ENCODE measurements at places on chromosomes 2 and 18.

GRCh38 chr18:23143815-23144261 lies 8.6 kb downstream of the CABLES1 start:
- DNase-seq = no peak

DNA sequence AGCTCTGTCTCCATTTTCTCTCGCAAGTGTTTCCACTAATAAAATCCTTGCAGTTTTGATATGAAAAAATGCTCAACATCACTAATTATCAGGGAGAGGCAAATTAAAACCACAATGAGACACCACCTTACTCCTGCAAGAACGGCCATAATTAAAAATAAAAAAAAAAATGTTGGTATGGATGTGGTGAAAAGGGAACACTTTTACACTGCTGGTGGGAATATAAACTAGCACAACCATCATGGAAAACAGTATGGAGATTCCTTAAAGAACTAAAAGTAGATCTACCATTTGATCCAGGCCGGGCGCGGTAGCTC lies 49.8 kb upstream of the GREB1L start:
- DNase-seq = no peak

GRCh38 chr2:5440174-5440573 lies 252.0 kb upstream of the SOX11 start:
- no peak for DNase-seq

GRCh38 chr2:174610243-174610995 lies 12.8 kb upstream of the WIPF1 start:
- no peak for DNase-seq

- DNase-seq = no peak
Observed at GRCh38 chr2:109222422-109222821, 93.4 kb downstream of the SH3RF3 start.

GRCh38 chr2:5057891-5058351 lies 634.3 kb upstream of the SOX11 start:
- DNase-seq = no peak

DNA sequence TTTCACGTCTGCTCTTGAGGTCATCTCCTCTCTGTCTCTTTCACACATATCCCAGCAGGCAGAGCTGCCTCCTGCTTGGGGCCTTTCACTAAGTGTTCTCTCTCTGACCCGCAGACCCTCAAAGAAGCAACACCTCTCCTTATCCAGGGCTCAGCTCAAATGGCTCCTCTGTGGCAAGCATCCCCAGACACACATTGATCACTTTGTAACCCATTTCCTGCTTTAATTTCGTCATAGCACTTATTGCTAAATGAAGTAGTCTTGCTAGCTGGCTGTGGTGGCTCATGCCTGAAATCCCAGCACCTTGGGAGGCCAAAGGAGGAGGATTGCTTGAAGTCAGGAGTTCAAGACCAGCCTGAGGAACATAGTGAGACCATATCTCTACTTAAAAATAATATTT lies 41.4 kb downstream of the SGPP2 start:
- DNase-seq = peak; percentile 9

- no peak for DNase-seq
Observed at GRCh38 chr2:102340778-102341177, 14.8 kb upstream of the IL18R1 start.

GRCh38 chr2:58992062-58992706 lies 751.1 kb upstream of the FANCL start:
- no peak for DNase-seq

DNA sequence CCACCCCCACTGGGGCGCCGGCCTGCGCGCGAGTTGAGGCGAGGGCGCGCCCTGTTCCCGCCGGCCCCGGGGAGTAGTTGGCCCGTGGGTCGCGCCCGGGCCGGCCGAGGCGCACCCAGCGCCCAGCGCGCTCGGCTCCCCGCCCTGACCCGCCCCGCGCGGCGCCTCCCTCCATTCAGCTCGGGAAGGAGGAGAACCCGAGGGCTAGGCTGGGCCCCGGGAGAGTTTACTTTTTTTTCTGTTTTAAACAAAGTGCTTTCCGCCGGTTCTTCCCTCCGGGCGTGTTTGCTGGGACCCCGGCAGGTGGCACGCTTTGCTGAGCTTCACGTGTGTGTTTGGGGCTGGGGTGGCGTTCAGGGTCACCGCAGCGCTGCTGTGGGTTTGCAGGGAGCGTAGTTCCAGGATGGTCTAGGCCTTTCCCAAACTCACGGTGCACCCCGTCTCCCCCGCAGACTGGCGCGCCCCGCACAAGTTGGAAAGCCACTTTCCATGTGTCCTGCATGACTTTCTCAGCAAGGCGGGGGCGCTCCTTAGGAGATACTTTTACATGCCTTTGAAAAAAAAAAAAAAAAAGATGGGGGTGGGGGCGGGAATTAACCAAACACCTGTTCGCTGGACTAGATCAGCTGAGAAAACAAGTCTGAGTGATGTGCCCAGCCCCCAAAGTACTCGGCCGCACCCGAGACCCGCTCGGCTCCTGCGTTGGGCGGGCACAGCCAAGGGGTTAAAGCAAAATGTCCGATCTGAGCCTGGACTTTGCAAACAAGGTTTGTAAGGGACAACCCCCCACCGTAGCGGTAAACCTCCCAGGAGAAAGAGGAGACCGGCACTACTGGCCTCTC lies 825 bp downstream of the ITGA6 start:
- peak; percentile 50 for DNase-seq

GRCh38 chr2:125280265-125280664 lies 1255.2 kb downstream of the CNTNAP5 start:
- no peak for DNase-seq

DNA sequence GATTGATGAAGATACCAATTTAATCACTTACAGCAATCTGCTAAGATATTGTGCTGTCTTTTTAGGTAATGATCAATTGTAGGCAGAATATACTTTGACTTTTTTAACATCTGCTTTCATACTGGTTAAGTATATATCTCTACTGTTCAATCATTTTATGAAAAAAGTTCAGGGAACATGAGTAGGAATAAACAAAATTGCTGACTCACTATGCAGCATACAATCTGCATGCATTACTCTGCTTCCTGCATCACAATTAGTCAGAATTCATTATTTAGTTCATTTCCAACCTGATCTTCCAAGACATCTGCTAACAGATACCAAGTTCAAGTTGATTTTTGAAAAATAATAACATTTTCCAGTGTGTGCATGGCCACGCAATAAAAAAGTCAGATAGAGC lies 1430.4 kb upstream of the LRRTM1 start:
- DNase-seq = no peak

DNA sequence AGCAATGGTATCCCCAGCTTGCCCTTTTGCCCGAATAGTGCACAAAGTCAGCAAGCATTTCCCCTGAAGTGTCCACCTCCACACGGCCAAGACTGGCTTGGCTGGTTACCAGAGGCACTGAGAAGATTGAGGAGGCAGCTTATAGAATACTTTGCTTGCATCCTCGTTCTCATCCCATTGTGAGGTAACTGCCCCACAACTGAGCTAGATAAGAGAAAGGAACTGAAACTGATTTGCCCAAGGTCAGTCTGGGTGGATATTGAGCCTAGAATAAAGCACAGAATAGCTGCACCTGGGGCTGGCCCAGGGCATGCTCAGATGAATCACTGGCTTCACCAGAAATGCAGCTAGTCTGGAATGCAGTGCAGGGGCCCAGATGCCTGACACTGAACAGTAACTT lies 32.7 kb upstream of the MAP4K3 start:
- peak; percentile 34 for DNase-seq

GRCh38 chr2:7073901-7074300 lies 156.7 kb downstream of the RNF144A start:
- no peak for DNase-seq

DNA sequence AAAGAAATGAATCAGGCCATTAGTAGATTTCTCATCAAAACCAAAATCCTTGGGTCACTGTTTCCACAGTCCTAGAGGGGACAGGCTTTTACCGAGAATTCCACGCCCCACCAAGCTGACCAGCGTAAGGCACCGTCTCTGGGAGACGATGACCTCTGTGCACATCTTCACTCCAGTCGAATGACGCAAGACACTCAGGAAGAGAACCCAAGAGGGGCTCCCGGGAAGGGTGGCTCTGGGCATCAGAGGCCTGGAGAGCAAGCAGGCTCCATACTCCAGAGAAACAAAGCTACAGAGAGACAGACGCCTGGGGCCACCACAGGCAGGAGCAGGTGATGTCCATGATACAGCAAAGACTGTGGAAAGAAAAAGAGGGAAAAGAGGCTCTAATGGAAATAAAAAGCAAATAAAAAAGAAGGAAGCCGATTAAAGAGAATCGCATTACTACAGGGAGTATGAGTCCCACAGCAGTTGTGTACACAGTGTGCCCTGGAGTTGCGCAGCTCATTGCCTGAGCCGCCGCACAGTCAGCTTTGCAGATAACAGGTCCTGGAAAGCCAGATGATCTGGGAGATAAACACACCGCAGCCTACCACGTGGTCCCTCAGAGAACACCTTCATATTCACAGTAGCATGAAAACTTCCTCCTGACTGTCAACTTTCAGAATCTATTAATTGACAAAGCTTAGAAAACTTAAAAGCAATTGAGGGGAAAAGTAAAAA lies 572.7 kb upstream of the SALL3 start:
- no peak for DNase-seq

- DNase-seq = no peak
Observed at GRCh38 chr2:172438741-172439508, 11.5 kb downstream of the ITGA6 start.

- DNase-seq = peak; percentile 84
Observed at GRCh38 chr18:13381944-13382365, 163.4 kb downstream of the LDLRAD4 start.

GRCh38 chr2:23916727-23917405 lies 10.1 kb downstream of the ATAD2B start:
- no peak for DNase-seq

- peak; percentile 12 for DNase-seq
Observed at GRCh38 chr2:101223814-101224231, 28.9 kb upstream of the CNOT11 start.

- no peak for DNase-seq
Observed at GRCh38 chr2:154713675-154714074, 15.2 kb downstream of the KCNJ3 start.

DNA sequence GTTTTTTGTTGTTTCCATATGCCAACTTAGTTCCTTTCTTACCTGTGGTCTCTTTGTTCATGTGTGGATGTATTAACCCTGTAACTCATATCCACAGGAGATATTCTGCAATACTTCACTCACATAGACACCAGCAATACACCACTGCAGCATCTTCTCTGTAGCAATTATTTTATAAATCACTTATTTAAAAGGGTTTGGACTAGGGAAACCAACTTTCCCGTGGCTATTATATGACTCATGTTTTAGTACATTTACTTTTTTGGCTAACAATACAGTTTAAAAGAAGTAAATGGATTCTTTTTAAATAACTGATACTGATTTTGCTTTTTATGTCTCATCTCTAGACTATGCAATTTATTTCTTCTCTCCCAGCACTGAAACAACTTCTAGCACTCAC lies 488.9 kb downstream of the MBD2 start:
- no peak for DNase-seq

- DNase-seq = no peak
Observed at GRCh38 chr2:20609349-20609994, 41.4 kb downstream of the HS1BP3 start.

DNA sequence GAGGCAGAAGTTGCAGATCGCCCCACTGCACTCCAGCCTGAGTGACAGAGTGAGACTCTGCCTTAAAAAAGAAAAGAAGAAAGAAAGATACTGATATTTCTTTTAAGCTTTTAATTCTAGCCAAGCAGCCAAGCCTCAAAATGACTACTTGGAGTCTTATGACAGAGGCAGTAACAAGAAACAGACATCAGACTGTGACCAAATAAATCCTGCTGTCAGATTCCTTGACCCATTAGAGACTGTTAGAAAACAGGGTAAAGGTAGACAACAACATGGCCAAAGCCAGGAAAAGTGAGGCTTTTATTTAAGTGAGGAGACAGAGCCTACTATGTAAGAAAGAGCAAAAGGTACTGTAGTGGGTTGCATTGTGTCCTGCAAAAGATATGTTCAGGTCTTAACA lies 83.4 kb upstream of the NARS1 start:
- DNase-seq = no peak

- no peak for DNase-seq
Observed at GRCh38 chr2:45006041-45006941, 3.0 kb downstream of the SIX2 start.

DNA sequence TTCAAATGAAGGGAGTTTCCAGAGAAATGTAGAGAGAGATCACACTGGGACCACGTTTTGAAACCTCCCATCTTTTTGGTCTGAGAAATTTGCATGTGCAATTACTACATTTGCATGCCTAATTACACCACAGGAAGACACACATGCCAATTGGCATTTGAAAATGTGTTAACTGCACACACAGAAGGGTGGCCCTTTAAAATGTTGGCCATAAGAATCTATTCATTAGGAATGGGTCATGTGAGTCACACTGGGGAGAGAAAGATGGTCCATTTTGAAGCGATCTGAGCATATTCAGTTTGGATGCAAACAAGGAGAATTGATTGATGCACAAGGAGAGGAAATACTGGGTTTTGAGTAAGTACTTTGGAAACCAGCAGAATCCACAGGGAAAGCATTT lies 1407.1 kb upstream of the ACVR2A start:
- no peak for DNase-seq

DNA sequence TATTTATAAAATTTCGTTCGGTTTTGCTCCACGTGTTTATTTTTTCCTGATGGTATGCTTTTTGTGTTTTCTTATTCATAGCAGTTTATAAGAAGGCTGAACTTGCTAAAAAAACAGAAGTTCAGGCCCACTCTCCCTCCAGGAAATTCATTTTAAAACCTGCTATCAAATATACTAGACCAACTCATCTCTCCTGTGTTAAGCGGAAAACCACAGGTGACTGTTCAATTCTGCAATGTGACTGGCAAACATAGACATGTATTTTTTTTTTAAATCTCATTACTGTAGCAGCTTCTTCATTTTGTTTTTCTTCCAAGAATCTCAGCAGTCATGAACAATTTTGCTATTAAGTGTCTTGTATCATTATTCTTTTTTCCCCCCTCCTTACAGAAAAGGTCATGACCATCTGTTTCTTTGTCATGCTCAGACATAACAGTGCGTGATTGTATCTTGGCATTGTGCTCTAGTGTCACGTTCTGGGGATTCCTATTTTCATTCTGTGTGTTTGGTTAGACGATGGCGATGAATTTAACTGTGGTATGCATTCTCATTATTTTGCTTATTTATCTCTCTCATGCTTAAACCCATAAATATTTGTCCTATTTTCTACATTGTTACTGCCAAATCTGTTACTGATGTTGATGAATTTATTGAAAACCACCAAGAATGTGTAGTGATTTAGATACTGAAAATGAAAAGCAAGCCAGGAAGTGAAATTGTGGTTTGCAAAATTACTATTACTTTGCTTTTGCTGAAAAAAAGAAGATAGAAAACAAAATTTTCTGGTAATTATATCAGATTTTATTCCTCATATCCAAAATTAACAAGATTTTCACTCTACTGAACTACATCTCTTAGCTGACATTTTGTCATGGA lies 74.6 kb upstream of the UNC80 start:
- no peak for DNase-seq
